ENCODE measurements at places on chromosomes 1 and 21.

DNA sequence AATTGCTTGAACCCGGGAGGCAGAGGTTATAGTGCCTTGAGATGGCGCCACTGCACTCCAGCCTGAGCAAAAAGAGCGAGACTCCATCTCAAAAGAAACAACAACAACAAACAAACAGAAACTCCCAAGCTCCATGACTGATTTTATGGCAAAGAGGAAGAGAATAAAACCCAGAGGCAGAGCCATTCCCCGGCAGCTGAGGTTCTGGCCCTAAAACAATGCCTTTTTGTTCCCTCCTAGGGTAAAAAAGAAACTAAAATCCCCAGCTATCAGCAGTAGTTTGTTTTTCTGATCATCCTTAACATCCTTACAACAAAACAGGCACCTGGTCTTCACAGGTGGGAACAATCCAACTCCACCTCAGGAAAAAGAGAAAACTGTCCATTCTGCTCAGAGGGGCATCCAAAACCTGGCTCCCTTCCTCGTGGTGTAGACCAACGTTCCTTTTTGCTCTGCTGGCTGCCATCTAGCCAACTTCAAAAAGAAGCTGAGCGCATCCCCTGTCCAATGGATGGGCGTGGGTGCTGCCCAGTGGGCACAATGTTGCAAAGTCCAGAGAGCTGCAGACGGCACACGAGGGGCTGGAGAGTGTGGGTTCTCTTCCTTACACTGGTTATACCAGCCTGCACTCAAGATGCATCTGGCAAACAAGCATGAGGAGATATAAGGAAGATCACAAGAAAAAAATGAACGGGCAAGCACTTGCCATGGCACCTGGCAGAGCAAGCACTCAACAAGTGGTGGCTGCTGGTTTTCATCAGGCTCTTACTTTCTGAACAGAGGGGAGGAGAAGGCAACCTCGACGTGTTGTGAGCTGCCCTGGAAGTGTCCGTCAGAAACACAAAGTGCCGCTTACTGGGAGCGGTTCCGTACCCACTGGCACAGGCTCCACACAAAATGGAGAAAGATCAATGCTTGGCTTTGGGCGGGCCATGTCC, 54.7 kb downstream of the SLC66A1 start:
- no peak for DNase-seq

GRCh38 chr1:106584676-106585075, 471.8 kb upstream of the PRMT6 start:
- no peak for DNase-seq

GRCh38 chr1:29682919-29683295, 446.6 kb downstream of the PTPRU start:
- DNase-seq, result no peak

DNA sequence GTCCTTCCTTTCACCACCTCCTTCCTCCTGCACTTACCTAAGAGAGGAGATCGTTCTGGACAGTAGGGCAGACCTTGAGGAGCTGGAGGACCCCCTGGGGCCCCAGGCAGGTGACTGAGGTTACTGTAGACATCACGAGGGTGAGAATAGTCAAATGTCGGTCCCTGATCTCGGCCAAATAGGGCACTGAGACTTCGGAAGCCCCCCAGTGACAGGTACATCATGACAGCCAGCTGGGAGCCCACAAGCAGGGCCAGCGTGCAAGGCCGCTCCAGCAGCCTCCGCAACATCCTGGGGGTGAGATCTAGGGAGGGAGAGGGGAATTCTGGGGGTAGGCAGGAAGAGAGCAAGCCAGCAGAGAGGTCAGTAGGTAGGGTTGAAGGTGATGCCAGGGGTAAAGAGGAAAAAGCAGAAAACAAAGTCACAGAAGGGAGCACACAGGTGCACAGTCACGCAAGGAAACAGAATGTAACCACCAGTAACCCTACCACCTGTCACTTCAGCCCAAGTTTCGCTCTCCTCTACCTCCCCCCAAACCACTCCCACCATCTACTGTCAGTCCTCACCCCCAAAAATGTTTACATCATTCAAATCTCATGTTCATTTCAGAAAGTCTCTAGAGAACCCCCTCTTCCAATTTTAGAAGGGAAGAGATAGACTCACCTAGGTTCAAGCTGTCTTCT, 1.4 kb downstream of the B4GALT3 start:
- DNase-seq, result no peak

GRCh38 chr1:171973421-171973820, 132.1 kb downstream of the DNM3 start:
- DNase-seq, result no peak

DNA sequence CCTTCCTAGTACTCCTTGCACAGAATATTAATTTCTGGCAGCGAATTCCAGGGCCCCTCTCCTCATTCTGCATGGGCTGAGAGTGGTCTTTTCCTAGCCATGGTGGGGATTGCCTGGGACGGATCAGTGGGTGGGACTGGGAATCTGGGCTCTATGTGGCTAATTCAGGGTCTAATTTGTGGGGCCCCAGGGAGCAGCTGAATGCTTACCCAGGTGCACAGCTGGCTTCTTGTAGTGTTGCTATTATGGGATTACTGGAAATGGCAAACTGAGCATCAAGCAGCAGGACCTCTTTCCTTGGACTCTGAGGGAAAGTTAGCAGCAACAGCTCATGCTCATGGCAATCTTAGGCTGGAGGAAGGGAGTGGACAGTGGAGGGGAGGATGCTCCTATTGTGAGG, 187.1 kb upstream of the CACNA1E start:
- DNase-seq, result no peak

GRCh38 chr1:227445092-227445674, 118.2 kb upstream of the ZNF678 start:
- DNase-seq, result no peak

DNA sequence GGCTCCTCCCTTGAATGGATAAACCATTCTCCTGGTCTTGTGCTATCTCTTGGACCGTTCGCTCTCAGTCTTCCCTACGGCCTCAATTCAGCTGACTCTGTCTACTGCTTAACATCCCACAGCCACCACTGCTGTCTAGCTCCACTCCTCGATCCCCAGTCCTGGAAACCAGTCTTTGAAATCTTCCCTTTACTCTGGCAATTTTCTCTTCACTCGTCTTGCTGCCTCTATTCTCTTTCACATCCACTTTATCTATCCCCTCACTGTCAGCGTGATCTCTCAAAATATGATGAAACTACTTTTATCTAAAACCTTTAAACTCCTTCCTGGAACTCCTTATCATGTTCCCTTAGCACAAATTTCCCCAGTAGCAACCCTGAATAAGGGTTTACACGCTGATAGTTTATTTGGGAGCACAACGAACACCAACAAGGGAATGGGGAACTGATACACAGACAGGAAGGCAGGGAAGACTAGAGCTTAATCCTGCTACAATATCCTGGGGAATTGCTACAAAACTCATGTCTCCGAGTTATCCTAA, 131.6 kb upstream of the SAMSN1 start:
- DNase-seq, result no peak

DNA sequence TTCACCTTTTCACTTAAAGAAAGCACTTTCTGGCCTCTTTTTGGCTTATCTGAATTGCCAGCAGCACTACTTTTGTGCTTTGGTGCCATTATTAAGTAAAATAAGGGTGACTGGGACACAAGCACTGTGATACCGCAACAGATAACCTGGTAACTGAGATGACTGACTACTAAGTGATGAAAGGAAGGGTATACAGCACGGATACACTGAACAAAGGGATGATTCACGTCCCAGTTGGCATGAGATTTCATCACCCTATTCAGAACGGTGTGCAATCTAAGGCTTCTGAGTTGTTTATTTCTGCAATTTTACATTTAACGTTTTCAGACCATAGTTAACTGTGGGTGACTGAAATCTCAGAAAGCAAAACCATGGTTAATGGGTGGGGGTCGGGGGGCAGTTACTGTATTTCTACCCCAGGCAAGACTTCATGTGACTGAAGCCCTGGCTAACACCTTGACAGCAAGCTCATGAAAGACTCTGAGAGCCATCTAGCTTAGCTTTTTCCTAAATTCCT, 102.8 kb downstream of the CLIC6 start:
- no peak for DNase-seq

DNA sequence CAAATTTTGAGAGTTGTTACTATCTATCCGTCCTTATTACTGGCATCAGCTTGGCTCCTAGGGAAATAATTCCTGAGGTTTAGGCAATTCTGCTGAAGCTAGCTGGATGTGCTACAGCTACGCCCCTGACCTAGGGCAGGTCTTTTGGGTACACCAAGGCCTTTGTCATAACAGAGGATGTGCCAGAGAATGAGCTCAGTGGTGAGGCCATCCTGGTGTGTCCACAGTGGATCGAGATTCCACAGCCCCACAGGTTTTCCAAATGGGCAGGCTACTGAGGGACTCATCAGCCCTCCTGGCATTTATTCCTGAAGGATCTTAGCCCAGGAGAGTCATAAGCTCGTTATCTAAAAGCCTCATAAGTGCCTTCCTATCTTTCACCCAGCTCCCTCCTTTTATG, 475.2 kb upstream of the USP24 start:
- no peak for DNase-seq

DNA sequence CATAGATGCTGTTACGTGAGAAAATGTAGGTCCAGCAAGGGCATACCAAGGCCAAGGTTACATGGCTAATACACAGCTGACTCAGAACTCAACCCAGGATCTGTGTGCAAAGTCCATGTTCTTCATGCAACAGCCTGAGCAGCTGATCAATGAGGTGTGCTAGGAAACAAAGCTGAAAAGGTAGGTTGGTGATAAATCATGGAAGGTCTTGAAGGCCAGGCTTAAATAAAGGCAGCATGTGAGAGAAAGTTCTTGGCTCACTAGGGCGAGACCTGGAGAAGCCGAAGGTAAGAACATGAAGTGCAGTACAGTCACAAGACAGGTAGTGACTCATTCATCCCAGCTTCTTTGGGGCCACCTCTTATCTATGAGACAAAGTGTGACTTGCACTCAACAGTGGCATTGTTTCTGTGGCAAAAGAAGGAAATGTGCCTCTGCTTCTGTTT, 33.4 kb downstream of the TLR5 start:
- no peak for DNase-seq

- DNase-seq, result no peak
These were observed 36.7 kb downstream of the CSMD2 start for GRCh38 chr1:34128186-34128889.

GRCh38 chr21:31426235-31426797, 82.3 kb upstream of the TIAM1 start:
- DNase-seq, result no peak

DNA sequence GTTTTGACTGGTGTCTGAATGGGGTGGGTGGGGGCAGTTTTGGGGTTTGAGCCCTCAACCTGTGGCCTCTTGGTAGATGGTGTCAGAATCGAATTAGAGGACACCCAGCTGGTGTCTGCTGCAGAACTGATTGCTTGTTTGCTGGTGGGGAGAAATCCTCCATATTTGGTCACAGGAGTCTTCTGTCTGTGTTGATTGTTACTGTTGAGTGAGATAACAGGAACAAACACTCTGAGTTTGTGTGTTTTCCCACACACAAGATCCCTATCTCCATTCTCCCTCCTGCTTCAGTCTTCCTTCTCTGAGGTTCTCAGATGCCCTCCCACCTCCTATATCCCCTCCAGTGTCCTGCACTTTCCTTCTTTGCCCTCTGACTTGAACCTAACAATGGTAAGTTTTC, 19.1 kb upstream of the CGN start:
- no peak for DNase-seq

DNA sequence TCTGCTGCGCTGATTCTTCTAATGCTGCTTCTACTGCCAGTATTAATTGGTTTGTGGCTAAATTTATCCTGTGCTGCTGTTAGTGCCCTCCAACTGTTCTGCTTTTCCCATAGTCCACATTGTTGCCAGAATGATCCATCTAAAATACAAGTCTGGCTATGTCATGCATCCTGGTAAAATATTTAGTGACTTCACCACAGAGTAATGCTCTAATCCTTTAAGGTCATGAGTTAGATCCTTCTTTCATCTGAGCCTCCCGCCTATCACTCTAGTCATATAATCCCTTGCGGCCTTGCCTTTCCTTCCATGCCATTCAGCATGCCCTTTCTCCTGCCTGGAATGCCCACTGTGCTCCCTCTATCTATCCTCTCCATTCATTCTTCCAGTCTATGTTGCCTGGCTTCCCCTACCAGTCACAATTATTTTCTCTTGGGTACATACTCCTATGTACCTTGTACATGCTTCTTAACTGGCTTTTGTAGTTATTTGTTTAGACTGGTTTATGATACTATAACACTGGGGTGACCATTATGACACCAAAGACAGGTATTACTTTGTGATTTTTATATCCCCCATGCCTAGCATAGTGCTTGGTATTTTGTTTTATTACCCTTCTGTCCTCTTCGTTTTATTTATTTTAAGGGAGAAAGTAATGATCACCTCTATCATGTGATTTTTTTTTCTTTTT, 144.0 kb downstream of the MAGI3 start:
- no peak for DNase-seq

- no peak for DNase-seq
These were observed 24.4 kb downstream of the EFCAB7 start for GRCh38 chr1:63547621-63548294.

- peak; percentile 1 for DNase-seq
These were observed 22.7 kb downstream of the UTP25 start for GRCh38 chr1:209850342-209850979.

GRCh38 chr1:91764471-91765115, 121.4 kb downstream of the TGFBR3 start:
- DNase-seq, result no peak

DNA sequence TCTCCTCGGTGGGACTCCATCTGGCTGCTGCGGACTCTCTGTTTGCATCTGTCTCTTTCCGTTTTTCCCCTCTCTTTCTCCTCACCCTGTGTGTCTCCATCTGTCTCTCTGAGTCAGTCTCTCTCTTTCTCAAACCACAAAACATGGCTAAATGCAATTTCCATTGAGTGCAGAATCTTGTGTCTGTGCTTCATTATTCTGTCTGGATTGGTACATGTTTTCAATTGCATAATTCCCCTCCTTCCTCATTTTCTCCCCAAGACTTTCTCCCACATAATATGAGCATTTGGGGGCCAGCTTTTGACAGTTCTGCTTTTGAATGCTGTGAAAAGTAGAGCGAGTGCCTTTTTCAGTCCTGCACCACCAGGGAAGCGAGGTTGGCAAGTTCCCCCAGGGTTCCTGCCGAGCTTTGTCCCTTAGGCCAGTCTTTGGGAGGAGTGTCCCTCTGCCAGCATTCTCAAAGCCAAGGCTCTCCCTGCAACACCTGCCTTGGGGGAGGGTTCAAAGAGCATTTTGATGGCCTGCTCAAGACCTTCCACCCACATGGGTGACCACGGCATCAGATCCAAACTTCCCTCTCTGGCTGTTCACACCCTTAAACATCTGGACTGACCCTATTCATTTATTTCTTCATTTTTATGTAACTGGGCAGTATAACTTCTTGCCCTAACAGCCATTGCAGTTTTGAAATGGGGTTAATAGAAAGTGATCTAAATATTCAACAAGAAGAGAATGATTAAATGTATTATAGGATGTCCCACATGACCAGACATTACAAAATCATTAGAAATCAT, 32.8 kb upstream of the SCMH1 start:
- DNase-seq, result no peak

- DNase-seq, result peak; percentile 43
These were observed 759 bp downstream of the AMPD2 start for GRCh38 chr1:109620401-109620791.

- DNase-seq, result no peak
These were observed 26.1 kb upstream of the KCNE2 start for GRCh38 chr21:34337741-34338140.

Data from NCI-H748 treated with DMSO at 0.1 percent for 48 hours (cell line).